Stimulated activated CD4-positive, alpha-beta T cell treated with anti-CD3 and anti-CD28 coated beads, Interleukin-12 subunit alpha, Interleukin-12 subunit beta, amount 100 ng/mL, for 48 hours (primary cell): ENCODE measurements at places on chromosomes 7 and 10.

GRCh38 chr7:70679661-70680060 lies 452.3 kb upstream of the GALNT17 start:
- no peak for DNase-seq

DNA sequence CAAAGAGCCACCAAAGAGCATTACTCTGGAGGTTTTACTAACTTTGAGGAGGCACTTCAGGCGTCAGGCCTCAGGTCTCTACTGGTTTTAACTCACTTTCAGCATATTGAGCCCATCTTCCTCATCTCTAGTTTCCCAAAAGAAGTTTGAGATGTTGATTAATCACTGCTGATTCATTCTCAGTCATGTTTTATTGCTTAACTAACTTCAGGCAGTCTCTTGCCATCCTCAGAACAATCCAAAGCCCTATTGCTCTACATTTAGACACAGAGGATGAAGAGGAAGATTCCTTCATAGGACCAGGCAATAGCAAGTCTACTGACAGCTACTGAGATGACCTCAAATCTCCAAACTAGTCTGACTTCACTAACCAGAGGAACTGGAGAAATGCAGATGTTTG lies 39.1 kb upstream of the BET1 start:
- DNase-seq: no peak

GRCh38 chr10:113041841-113042750 lies 92.0 kb downstream of the TCF7L2 start:
- DNase-seq: no peak

DNA sequence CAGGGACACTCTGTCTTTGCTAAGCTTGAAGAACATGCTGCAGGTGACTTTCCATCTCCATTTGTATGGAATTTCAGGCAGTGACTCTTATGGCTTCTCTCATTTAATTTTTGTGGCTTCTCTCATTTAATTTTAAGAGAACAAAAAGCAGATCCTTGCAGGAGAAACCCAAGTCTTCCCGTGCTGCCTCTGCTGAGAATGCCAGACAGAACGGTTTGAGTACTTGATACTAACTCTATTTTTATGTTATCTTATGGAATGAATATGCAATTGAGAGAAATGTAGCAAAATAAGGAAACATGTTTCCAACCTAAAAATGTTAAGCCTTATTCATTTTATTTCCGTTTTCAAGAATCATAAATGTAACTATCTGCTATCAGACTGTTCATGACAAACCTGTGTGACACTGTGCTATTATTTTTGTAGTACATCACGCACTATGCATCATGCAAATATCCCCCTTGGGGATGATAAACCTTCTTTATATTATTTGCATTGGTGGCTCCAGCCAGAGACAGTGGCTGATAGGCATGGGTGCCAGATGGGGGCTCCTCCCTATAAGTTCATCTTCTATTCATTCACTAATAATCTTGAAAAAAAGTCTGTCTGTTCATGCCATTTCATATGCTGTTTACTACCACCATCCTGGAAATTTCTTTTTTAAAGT lies 6.9 kb upstream of the RAPGEF5 start:
- DNase-seq: no peak

DNA sequence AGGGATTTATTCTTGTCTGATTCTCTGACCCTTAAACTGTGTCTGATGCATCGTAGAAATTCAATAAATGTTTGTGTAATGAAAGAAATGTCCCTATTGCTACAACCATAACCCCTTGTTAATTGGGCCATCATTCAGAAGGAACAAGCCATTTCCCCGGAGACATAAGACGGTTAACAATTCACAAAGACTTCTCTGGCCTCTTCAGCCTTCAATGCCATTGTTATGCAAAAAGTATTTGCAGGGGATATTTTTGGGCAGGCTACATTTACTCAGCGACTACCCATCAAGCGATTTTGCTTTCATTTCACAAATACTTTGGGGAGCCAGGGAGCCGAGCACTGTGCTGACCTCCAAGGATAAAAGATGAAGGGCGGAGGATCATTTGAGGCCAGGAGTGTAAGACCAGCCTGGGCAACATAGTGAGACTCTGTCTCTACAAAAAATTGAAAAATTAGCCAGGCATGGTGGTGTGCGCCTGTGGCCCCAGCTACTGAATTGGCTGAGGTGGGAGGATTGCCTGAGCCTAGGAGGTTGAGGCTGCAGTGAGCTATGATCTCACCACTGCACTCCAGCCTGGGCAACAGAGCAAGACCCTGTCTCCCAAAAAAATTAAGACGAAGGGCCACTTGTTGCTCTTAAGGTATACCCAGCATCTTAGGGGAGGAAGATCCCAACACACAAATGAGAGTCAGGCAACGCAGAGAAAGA lies 20.0 kb upstream of the SDK1 start:
- DNase-seq: no peak

DNA sequence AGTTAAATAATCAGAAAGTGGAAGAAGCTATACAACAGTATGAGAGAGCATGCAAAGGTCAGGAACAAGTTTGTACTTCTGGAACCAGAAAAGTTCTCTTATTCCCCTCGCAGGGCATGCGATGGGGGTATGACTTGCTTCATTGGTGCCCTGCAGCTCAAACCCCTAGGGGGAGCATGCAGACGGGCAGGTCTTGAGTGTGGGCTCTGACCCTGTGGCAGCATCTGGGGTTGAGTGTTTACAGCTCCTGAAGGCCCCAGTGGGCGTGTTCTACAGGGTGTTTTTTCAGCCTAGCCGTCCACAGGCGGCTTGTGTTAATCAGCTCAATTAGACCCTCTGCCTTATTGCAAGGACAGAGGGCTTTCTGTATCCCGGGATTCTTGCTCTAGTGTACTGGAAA lies 44.5 kb downstream of the KIF20B start:
- no peak for DNase-seq

DNA sequence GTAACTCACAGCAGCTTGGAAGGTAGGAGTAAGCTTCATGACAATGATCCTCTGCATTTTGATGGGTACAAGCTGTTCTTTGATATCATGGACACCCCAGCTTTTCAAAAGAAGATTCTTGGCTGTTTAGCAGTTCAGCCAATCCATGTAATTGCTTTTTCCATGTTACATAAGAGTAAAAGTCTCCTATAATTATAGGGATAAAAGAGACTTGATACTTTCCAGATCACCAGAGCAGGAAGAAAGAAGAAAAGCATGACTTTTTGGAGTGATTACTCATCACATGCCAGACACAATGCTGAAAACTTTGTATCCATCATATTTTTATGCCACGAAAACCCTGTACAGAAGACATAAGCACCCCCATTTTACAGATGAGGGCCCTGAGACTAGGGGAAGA lies 1049.7 kb downstream of the NRG3 start:
- no peak for DNase-seq

- peak; percentile 61 for DNase-seq
These were observed at the start of gene TES for GRCh38 chr7:116210345-116211005. TES (plus strand) TSS chr7:116210539; CDS start chr7:116210708, 169 bp downstream.

GRCh38 chr10:109831846-109832245 lies 91.5 kb downstream of the XPNPEP1 start:
- no peak for DNase-seq

DNA sequence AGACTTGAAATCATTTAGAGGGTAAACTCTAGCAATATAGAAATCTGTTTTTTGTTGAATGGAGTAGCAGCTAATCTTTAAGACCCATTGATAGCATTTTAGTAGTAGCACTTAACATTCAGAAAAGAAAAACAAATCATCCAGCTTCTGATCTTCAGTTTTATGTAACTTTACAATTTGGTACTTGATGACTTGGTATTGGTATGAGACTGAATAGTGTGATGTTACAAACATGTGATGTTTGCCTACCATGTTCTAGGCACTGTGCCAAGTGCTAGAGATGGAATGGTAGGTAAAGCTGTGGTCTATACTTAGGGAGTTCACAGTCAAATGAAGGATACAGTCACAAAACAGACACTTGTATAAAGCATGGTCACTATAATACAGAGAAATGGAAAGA lies 21.3 kb downstream of the ZEB1 start:
- no peak for DNase-seq

GRCh38 chr10:97821308-97822038 lies 28.2 kb upstream of the GOLGA7B start:
- DNase-seq: no peak

GRCh38 chr7:92044940-92045339 lies 89.3 kb downstream of the CYP51A1 start:
- DNase-seq: no peak

- DNase-seq: no peak
These were observed 4.2 kb upstream of the SORCS1 start for GRCh38 chr10:107168738-107169137.

DNA sequence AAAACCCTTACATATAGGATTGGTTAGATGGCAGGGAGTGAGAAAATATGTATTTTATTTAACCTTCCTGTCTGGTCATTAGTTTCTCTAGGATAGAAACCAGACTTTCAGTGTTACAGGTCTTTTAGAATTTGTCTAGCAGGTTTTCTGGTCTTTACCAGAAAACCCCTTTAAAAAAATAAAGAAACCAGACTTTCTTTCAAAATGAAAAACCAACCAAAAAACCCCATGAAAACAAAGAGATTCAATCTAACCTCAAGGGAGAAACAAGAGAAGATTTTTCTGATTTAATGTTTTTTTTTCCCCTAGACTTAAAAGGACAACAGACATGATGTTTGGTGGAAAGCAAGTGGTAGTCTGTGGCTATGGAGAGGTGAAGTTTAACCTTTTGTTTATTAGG lies 28.7 kb upstream of the STRIP2 start:
- DNase-seq: no peak

DNA sequence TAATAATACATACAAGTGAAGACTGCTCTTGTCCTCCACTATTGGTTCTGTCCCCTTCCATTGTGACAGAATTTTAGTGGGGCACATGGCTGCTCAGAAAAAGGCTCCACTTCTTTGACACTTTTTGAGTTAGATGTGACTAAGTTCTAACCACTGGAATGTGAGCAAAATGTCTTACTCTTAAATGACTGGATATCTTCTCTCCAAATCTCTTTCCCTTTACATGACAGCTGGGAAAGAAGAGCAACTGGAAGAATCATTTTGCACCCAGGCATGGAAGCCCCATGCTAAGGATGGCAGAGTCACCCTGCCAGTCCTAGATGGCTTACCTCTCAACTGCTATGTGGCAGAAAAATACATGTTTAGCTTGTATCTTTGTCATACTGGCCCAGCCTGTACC lies 97.7 kb downstream of the CACNA2D1 start:
- no peak for DNase-seq

DNA sequence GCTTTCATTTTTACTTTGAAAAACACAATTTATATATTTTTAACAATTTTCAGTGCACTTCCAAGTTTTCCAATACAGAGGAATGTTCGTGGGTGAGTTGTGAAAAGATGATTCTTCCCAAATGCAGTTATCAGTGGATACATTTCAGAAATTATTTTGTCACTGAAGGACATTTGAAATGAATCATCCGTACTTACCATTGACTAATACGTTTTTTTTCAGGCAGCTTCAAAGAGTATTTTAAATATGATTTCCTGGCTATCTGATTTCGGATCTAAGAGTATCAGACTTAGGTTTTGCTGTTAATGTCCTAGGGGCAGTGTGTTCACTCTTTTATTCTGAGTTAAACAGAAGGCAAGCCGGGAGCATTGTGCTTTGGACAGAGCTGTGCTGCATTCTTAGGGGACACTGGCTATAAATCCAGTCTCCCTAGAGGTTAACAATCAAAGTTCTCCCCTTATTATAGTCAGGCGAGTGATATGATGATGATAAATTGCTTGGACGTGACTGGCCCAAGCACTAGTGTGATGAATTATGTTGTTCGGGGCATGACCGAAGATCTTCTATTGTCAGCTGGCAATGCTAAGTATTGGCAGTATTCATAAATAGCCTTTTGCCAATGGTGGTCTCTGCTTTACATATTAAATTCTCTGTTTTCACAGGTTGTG lies 4.5 kb downstream of the PTER start:
- no peak for DNase-seq

GRCh38 chr7:107563081-107563774 lies 492 bp downstream of the COG5 start:
- DNase-seq: no peak

GRCh38 chr10:86003201-86003621 lies 363.4 kb downstream of the GRID1 start:
- no peak for DNase-seq

DNA sequence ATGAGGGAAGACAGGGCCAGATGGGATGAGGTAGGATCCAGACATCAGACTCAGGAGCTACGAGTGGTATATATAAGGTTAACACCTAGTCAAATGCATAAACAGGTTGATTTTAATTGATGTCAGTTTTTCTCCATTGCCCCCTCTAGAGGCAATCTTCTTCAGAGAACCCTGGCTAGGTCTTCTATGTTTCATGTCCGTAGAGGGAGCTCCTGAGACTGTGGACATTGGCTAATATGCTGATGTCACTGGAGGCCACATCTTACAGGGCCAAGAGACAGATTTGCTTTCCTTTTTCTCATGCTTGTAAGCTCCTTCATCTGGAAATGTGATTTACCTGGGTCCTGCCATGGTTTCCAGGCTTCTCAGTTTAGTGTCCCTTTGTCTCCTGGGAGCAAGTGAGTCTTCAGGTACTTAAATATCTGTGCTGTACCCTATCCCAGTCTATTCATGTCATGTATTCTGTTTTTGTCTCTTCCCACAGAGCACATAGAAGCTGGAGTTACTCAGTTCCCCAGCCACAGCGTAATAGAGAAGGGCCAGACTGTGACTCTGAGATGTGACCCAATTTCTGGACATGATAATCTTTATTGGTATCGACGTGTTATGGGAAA lies 161.6 kb upstream of the PRSS1 start:
- no peak for DNase-seq

DNA sequence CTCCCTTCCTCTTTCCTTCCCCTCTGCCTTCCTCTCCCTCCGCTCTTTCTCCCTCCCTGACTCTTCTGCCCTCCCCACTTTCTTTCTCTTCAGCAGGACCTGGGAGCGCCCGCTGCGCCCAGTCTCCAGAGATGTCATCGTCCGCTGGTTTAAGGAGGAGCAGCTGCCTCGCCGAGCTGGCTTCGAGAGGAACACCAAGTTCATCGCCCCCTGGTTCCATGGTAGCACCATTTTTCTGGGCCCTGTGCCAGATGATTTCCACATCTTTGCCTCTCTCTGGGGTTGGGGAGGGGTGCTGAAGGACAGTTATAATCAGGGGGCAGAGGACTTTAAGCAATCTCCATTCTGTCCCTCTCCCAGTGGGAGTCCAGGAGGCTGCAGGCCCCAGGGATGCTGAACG lies 71.6 kb downstream of the SH2D4B start:
- DNase-seq: no peak

GRCh38 chr10:51326174-51326573 lies 251.9 kb downstream of the PRKG1 start:
- DNase-seq: no peak

GRCh38 chr7:42567051-42567450 lies 330.0 kb upstream of the GLI3 start:
- DNase-seq: no peak

- DNase-seq: no peak
These were observed at the start of gene PRKG1 for GRCh38 chr10:51074238-51075028. PRKG1 (plus strand) TSS chr10:51074487.

GRCh38 chr7:101563198-101563901 lies 65.7 kb downstream of the MYL10 start:
- no peak for DNase-seq

DNA sequence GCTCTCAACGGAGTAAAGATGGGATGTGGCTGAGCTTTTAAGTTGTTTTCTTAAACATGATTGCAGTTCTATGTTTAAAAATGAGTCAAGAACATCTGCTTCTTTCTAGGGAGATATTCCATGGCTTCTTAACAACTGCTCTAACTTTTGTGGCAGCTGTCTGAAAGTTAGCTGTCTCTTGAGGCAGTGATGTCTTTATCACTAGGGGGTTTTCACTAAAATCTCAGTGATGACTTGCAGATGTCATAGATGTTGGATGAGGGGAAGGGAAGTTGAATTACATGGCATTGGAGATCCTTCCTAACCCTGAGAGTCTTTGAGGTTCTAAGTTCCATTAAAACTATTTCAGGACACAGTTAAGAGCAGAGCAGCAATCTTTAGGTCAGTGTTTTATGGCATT lies 43.5 kb downstream of the PRKG1 start:
- DNase-seq: no peak
